ENCODE measurements at places on chromosomes 13 and 19.

DNA sequence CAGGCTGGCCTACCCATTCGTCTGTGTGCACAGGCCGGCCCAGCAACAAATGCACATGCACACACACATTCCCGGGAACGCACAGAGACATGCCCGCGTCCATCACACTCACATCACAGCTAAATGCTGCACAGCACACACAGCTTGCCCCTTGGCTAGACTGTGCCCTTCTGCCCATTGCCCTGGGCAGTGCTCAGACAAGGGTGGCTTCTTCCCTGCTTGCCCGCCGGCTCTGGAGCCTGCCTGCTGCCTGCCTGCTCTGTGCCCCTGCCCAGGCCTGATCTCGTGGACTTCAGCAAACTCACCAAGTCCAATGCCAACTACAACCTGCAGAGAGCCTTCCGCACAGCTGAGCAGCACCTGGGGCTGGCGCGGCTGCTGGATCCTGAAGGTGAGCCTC, 30.4 kb downstream of the SPTBN4 start:
- DNase-seq, result no peak

- no peak for DNase-seq
These were observed 47.5 kb downstream of the CRTC1 start for GRCh38 chr19:18730885-18731513.

GRCh38 chr19:39110263-39110967, 15.2 kb upstream of the PAK4 start:
- no peak for DNase-seq

- DNase-seq, result peak; percentile 32
These were observed 17.5 kb downstream of the KLF2 start for GRCh38 chr19:16342002-16342715.

- no peak for DNase-seq
These were observed 3.0 kb downstream of the RPL13A start for GRCh38 chr19:49490287-49491029.

DNA sequence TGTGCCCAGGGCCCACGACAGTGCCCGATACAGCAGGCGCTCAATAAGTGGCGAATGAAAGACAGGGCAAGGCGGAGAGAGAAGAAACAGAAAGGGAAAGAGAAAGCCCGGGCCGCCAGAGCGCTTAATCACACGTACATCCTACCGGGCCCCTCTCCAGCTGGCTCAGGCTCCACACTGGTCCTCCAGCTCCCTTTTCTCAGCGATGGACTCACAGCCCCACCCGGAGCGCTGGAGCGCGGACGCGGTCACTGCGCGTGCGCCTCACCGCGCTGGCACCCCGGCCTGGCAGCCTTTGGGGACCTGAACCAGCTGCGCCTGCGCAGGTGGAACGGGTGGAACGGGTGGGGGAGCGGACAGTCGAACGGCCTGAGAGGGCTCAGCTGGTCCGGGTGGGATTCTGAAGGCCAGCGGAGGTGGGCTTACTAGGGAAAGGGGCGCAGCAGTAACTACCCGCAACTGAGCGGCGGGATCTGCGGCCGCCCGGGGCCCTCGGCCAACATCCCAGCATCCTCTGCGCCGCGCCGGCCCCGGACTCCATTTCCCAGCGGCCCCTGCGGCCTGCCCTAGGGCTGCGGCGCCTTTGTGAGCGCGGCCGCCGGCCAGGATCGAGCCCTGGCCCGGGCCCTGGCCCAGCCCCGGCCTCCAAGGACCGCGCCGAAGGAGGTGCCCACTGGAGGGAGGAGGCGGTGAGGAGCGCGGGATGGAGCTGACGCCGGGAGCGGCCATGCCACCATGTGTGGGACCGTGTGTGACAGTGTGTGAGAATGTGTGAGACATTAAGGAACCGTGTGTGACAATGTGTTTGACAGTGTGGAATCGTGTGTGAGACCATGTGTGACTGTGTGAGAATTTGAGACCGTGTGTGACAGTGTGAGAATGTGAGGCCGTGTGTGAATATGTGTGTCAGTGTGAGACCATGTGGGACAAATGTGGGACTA, at the start of gene ZNF583:
TSS of gene ZNF583 (plus strand) at position 569 of the 941 bp plus-strand sequence. CDS start 2,783 bp downstream, outside the sequence.
- DNase-seq, result peak; percentile 66
